ENCODE measurements at places on chromosomes 7 and 10. TPM values are rescaled to one million over a fixed set of nuclear protein-coding genes. Genes with fewer than 3 reads are reported as not detected.

Gene ARPC1A
- 114 TPM for polyA plus RNA-seq

GRCh38 chr7:28750981-28751380, 207.1 kb downstream of the TRIL start:
- no peak for DNase-seq

DNA sequence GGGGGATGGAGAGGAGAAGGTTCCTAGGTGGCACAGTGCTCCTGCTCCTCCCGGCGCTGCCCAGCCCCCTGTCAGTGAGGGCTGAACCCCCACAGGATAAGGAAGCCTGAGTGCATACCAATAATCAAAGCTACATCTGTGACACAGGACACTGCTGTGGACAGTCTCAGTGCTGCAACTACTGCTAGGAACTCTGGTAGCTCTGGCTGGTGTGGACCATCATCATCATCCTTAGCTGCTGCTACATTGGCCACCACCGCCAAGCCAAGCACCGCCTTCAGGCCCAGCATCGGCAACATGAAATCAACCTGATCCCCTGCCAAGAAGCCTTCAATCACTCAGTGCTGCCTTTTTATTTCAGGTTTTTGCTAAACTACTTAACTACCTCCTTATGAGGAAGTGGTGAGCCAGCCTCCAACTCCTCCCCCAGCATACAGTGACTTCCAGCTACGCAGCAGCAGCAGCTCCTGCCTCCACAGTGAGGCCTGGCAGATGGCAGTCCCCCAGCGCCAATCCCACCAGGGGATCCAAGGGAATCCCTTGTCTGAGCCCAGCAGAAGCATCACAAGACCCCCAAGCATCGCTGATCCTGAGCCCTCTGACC, 32.1 kb upstream of the SLC26A4 start:
- no peak for DNase-seq

- no peak for DNase-seq
These were observed 16.9 kb upstream of the PALD1 start for GRCh38 chr10:70461397-70462348.

Gene CAMK2B
- 1.7 TPM for polyA plus RNA-seq

GRCh38 chr10:70437721-70438120, 3.8 kb downstream of the NODAL start:
- DNase-seq = no peak

DNA sequence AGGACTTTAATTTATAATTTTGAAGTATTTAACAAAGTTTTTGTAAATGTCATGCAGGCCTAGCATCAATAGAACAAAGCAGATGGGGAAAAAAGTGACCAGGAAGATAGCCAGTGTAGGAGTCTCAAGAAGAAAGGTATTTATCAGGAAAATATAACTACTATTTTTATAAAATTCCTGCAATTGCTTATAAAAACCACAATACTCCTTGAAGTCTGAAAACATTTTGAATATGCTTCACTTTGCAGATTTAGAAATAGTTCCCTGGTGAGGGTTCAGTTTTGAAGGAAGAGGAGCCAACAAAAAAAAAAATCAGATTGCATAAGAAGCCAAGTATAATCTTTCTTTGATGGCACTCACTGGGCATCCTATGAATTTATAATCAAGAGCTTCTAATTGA, 34.1 kb downstream of the MTERF1 start:
- DNase-seq = no peak

Gene DKK1
- 34.8 TPM for polyA plus RNA-seq

DNA sequence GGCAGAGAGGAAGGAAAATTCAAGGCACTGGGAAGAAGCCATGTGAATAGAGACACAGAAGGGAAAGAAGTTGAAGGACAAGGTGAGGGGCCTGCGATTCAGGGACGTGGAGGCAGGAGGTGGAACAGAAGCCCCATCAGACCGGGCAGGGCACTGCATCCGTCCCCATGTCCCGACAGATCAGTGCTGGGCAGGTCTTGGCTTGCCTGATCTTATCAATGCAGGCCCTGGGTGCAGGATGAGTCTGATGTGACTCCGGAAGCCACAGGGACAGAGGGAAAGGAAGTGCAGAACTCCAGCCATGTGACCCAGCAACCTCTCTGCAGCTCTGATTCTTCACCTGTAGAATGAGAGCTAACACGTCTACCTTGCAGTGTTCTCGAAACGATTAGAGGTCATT, 136.2 kb upstream of the CTBP2 start:
- no peak for DNase-seq

Gene EIF5AL1
- 0.70 TPM for polyA plus RNA-seq

DNA sequence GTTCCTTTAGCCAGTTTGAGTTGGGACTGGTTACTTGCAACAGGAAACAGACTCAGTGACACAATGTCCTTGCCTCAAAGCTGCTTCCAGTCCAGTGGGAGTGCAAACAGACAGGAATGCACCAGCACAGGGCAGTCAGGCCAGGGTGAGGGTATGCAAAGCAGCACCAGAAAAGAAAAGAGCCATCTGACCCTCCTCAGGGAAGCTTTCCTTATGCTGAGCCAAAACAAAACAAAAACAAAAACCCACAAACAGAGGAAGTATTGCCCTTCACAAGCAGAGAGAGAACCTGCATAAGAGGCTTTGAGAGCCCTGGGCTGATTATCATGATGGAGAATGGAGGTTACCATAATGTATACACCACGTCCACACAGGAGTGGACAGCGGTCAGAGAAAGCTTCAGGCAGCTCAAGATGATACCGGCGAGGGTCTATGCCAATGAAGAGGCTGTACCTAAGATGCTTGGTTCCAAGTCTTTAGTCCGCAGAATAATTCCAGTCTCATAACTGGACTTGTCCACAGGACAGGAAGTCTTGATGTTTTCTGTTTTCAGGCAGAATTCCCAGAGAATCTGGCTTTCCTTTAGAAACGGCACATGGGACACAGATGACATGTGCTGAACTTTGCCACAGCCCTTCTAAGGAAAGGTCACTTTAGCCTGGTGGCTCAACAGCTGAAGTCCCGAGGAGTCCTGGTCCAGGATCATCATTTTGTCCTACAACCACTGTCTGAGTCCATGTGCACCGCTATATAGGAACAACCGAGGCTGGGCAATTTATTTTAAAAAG, 263.3 kb downstream of the TNS3 start:
- no peak for DNase-seq

Gene TMEM273
- 3.1 TPM for polyA plus RNA-seq

Measured in renal cortex interstitium (tissue), 15 donors.